ENCODE measurements at places on chromosomes 3 and 15.

GRCh38 chr3:52022323-52023100, 26.8 kb upstream of the RPL29 start:
- DNase-seq: no peak

DNA sequence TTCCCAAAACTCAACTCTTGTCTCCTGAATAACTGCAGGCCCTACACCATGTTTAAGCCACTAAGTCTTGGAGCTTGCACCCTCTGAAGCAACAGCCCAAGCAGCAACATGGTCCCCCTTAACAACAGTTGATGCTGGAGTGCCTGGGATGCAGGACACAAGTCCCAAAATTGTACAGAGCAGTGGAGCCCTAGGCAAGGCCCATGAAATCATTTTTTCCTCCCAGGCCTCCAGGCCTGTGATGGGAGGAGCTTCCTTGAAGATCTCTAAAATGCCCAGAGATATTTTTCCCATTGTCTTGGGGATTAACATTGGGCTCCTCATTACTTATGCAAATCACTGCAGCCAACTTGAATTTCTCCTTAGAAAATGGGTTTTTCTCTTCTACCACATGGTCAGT, 311.9 kb upstream of the EPHA3 start:
- DNase-seq: no peak

- DNase-seq: no peak
Observed at GRCh38 chr3:54421943-54422342, 299.6 kb downstream of the CACNA2D3 start.

GRCh38 chr15:61530769-61531168, 301.7 kb upstream of the RORA start:
- peak; percentile 11 for DNase-seq

- no peak for DNase-seq
Observed at GRCh38 chr3:17985658-17986347, 243.4 kb upstream of the TBC1D5 start.

DNA sequence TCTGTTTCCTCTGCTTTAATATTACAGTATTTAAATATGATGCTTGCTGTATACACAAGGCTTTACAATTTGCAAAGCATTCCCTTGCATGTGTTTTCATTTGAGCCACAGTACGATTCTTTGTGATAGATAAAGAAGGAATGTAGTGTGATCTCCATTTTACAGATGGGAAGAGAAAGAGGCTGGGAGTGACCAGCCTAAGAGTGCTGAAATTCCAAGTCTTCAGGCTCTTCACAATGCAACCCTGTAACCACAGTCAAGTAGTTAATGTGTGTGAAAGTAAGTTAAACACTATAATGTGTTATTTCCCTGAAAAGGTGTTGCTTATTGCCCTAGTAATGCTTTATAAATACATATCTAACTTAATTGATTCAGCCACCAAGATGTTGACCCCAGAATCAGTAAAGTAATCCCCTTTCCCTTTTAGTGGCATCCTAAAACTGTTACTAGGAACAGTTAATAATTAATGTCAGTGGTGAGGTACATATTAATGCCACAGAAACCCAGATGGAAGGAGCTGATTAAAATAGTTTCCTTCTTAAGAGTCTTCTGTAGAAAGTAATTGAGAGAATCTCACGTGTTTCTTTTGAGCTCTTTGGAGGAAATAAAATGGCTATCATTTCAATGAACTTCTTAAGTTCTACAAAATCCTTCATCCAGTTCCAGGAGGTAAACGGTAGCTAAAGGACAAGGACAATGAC, 110.4 kb downstream of the IL12A start:
- DNase-seq: peak; percentile 52

GRCh38 chr3:44055951-44056350, 185.7 kb upstream of the TOPAZ1 start:
- no peak for DNase-seq

DNA sequence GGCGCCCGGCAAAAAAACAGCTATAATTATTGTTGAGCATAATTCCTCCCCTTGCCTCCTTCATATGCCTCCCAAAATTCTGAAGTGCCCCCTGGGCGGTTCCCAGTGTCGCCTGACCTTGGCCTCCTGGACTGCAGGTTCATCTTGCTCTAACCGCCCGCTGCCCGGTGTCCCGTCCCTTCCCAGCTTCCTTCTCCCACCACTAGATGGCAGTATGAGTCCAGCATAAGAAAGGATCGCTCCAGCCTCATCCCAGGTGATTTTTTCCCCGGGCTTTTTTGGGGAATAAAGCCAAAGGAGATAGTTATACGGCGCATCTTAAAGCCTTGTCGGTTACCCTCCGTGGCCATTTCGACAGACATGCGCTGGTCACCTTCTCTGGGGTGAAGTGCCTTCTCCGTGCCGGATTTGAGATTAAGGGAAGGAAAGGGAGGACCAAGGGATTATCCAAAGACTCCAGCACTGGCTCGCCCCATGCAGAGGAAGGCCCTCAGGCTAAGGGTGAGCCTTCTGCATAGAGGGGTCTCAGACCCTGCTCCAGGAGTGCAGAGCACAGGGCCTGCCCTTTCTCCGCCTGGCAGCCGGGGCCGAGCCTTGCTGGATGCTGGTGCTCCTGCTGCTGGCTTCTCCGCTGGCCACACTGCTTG, 45.8 kb upstream of the TRA2B start:
- peak; percentile 73 for DNase-seq

DNA sequence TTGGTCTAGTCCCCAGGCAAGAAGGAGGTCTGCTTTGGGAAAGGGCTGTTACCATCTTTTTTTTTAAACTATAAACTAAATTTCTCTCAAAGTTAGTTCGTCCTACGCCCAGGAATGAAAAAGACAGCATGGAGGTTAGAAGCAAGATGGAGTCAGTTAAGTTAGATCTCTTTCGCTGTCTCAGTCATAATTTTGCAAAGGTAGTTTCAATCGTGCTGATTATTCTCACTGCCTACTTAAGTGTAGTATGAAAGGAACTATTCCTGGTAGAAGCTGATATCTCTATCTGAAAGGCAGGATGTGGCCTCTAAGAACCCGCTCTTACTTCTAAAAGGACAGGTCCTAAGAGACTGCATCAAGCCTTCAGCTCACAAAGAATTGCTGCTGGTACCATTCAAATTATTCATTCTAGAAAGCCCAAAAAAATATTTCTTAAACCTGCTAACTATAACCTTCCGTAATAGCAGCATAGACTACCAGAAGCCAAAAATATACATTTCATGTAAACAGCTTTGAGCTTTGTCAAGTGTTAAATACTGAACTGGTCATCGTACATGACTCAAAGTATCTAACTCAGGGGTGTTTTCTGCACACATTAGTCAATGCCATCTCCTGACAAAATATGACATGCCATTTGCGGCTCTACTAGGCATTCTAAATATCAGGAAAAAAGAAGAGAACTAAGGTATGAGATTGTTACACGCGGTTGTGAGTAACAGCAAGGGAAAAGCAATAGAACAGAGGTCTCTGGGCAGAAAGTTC, 96.0 kb upstream of the CCDC80 start:
- DNase-seq: no peak

GRCh38 chr3:19399836-19400235, 251.5 kb downstream of the KCNH8 start:
- DNase-seq: peak; percentile 1

- DNase-seq: no peak
Observed at GRCh38 chr3:186097317-186097662, 11.6 kb downstream of the ETV5 start.

- DNase-seq: no peak
Observed at GRCh38 chr3:128062033-128062745, 10.0 kb downstream of the SEC61A1 start.

- peak; percentile 71 for DNase-seq
Observed at GRCh38 chr3:46649436-46649835, 37.1 kb downstream of the FAM240A start.

DNA sequence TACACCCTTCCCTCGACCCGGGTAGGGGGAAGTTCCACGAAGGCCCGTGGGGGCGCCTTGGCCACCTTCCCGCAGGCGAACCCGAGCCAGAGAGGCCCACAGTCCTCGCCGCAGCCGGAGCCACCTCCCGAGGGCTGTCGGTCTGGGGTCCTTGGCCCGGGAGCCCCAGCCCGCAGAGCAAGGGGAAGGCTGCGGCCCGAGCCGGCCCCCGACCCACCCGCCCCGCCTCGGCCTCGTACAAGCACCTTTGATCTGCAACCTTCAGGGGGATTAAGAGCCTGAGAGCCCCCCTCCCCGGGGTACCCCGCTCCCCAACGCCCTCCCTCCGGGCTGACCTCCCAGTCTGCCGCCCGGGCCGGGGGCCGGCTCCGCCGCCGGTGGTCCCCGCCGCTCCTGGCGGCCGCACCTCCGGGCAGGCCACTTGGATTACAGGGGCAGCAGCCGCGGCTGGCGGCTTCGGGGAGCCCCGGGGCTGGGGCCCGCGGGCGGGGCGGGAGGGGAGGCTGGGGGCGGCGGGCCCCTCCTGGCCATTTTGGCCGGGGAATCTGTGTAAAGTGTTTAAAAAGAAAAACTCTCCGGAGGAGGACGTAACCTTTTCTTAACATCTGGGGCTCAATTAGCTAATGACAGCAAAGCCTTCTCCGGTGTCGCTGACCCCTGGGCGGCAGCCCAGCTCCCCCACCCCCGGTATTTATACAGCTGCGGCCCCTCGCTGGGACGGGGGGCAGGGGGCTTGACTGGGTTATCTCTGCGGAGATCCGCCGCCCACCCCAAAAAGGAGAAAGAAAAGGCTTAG, 40.2 kb downstream of the EPHB3 start:
- no peak for DNase-seq

DNA sequence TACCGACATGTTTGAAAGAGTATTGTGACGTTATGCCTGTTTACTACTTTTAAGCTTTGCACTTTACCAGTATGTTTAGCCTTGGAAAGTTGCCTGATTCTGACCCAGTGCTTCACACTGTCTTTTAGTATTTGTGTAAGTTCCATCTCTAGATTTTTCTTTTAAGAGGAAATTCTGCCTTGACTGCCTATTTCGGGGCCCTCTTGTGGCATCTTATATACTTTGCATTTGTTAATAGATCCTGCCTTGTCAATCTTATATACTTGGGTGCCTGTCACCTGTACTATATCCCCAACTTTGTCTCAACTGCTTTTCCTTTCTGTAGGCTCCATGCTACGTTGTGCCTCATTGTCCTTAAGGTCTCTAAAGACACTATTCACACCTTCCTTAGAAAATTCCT, 244.6 kb downstream of the STXBP5L start:
- peak; percentile 1 for DNase-seq

DNA sequence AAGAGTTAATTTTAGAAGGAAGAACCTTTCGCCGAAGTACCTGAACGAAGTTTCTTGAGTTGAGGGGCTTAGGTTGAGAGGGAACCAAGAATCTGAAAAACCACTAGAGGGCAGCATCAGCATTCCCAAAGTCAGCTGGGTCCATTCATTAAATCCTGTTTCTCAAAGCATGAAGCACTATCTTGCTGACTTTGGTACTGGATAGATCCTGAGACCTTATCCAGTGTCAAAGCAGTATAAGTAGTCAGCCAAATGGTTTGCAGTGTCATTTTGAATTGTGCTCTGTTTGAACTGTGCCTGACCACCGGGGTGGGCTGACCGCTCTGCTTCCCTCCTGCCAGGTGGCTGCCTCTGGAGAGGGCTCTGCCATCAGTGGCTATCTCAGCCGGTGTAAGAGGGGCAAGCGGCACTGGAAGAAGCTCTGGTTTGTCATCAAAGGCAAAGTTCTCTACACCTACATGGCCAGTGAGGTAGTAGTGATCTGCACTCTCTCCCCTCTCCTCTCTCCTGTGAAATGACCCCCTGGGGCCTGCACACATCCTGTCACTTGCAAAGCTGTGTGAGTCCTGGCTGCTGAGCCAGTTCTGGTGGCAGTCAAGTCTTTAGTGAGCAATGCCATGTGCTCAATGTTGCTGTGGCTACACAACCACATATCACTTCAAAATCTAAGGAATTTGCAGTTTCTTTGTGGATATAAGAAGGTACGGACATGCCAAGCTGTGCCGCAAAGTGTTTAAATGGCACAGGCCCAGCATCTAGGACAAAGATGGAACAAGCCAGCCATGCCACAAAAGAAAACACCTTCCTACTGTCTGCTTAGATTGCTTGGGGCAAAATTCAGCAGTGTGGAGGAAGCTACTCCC, 21.4 kb upstream of the NR2C2 start:
- DNase-seq: peak; percentile 65

GRCh38 chr3:55160241-55160983, 232.6 kb upstream of the LRTM1 start:
- DNase-seq: peak; percentile 99

- DNase-seq: peak; percentile 75
Observed at GRCh38 chr15:85618956-85619491, 175.7 kb downstream of the KLHL25 start.

DNA sequence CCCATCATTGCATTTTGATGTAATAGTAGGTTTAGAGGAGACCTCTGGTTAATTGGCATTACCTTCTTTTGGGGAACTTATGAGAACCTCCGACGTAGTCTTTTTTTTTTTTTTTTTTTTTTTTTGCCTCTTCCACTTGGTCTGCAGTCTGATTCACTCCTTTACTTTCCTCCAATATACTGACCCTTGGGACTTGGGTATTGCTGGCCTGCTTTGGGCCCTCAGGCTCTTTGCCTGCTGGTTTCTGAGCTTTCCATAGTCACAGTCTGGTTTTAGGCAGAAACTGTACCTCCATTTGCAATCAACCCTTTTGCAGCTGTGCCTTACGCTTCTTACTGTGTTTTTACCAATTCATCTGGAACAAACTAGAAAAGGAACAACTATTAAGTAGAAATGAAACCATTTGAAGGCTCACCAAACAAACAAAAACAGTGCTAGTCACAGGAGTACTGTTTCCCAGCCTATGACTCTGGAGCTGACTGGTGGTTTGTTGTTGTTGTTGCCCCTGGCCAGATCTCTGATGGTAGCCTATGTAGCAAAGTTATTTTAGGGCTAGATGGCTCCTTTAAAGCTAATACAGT, 272.8 kb downstream of the BBX start:
- no peak for DNase-seq

DNA sequence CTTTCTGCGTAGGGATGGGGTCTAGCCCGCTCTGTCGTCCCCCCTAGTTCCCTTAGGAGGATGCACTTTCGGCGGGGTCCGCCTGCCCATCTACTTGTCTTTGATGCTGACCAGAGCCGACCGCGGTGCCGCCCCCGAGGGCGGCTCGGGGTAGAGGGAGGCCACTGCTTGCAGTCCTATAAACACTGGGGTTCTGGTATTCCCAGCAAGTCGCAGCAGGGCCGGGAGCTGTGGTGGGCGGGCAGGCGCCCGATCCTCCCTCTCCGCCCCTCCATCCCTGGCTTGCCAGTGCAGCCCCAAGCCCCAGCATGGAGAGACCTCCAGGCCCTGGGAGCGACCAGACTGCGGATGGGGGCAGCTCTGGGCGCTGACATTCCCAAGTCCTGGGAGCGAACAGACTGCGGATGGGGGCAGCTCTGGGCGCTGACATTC, 830 bp downstream of the SEMA4B start:
- no peak for DNase-seq
